Left renal pelvis (tissue), 4 donors: ENCODE measurements at places on chromosomes 5 and 9. TPM values are rescaled to one million over a fixed set of nuclear protein-coding genes. Genes with fewer than 3 reads are reported as not detected.

- no peak for DNase-seq
Measured at GRCh38 chr5:150541895-150542294, 34.0 kb downstream of the NDST1 start.

DNA sequence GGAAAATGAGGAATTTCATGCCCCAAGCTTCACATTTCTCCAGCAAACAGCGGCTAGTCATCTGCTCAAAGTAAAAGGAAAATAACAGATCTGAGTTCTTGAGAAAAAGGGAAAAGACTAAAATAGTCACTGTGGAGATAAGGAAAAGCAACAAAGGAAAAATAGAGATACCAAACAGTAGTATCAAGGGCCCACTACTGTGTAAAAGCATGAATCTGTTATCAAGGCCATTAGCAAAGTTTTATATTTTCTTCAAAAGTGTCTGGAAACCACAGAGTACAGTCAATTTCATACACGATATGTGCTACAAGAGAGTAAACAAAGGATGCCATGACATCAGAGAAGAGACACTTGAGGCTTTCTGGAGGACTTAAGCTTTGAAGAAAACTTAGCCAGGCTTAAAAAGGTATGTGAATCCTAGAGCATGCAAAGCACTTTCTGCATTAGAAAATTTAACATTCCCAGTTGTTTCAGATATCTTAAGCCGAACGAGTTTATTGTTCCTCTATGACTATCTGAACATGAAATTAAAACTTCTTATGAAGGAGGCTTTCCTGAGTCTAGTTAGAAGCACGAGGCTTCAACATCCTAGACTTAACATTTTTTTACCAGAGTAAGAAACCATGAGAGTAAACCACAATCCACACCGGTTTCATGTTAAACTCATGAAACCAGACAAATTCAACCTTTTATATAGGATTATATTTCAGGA lies 1.2 kb downstream of the TTC33 start:
- no peak for DNase-seq

DNA sequence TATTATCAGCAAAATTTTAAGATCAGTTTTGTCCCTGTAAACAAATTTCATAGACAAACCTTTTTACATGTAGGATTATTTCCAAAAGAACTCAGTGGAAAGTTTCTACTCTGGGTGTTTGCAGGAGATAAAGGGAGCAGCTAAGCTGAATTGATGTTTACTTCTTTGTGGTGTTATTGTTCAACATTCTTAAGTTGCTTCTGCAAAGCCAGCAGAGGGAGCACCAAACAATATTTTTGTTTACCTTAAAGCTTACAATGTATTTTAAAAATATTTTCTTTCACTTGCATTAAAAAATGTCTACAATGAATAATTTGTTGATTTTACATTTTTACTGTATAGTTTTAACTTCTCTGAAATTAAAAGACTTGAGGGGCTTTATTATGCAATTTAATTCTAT lies 135.4 kb downstream of the ATG10 start:
- DNase-seq, result no peak

The IGFBPL1 gene
- 0.68 TPM for polyA plus RNA-seq

DNA sequence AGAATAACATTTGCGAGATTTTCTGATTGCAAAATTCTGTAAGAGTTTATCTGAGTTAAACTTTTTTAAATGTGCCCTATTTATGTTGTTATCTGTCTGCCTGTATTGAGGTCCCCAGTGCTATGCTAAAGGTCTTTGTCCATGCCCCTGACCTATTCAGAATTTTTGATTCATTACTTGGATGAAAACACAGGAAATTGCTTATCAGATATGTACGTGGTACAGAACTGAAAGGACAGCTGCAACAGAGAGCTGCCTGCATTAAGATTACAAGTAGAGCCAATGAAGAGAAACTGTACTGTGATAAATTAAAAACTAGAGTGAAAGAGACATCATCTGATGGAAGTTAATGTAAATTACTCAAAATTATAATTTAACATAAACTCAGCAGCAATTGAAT lies 408.8 kb downstream of the ADGRV1 start:
- no peak for DNase-seq

The KCNT1 gene
- polyA plus RNA-seq, result 0.07 TPM
